ENCODE measurements at places on chromosomes 16 and 17.

DNA sequence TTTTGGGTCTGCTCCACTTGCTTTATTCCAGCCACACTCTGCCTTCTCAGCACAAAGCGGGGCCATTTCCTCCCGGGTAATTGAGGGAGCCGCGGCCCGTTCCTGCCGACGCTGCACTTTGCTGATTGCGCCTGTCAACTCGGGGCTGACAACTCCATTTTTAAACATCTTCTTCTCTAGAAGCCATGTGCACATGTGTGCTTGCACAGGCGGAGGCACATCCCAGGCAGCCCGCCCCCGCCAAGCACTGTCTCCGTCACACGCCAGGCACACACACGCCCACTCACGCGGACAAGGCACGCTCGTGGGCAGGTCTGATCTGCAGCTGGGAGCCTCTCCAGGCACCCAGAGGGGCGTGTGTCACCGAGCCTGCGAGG is 63.2 kb downstream of the ENGASE start:
- no peak for DNase-seq

DNA sequence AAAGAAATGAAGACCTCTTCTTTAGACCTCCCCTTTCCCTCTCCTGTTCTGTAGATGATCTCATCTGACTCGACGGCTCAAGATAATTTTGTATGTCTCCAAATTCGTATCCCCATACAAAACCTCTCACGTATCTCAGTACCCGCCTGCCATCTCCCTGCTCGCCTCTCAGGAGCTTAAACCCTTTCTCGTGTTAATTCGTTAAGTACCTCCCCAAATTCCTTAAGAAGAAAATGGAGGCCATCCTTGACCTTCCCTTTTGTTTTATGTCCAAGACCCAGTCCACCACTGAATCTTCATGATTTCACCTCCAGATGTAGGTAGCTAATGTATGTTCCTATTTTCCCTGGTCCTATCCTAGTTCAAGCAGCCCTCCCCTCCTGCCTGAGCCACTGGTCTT is 41.6 kb downstream of the OR3A1 start:
- DNase-seq, result no peak

DNA sequence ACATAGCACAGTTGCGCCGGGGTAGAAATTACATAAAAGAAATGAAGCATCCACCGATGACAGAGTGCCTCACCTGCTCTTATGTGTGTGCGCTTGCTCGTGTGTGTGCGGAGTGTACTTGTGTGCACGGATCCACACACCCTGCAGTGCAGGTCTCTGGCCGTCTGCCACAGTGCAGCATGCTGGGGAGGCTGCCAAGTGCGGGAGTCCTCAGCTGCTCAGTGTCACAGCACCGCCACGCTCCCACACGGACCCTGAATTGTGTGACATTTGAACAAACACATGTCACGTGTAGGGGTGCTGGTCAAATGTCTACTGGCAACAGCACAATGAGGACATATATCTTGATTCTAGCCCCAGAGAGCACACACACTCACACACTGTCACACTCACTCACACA is 243.0 kb upstream of the MYOCD start:
- no peak for DNase-seq

DNA sequence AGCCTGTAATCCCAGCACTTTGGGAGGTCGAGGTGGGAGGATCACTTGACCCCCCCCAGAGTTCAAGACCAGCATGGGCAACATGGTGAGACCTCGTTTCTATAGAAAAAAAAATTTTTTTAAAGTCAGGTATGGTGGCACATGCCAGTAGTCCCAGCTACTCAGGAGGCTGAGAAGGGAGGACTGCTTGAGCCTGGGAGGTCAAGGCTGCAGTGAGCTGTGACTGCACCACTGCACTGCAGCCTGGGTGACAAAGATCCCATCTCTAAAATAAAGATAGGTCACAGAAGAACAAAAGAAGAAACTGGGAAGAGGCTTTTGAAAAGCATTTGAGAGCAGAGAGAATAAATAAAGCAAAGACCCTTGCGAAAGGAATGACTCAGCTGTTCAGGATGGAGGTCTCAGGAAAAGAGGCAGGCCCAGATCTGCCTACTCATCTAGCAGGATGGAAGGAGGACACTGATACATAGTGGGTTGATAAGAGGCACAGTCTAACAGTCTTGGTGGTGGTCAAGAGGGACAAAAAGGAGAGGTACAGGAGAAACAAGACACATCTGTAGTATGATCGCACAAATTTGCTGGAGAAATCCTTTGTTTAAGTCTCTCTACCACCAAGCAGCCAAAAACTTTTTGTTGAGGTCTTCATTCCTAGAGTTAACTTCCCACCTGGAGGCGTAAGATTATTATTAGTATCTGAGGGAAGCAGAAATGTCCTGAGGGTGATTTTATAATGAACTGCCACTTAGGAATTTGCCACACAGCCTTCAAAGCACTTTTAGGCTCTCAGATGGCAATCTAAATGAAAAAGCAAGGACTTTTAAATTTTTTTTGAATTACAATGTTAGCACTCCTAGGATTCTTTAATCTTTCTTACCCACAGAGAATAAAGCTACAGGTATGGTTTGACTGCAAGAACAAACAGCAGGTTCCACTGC is 17.6 kb downstream of the ZSWIM7 start:
- DNase-seq, result no peak

GRCh38 chr17:29628644-29629043 is 5.9 kb upstream of the CORO6 start:
- no peak for DNase-seq

DNA sequence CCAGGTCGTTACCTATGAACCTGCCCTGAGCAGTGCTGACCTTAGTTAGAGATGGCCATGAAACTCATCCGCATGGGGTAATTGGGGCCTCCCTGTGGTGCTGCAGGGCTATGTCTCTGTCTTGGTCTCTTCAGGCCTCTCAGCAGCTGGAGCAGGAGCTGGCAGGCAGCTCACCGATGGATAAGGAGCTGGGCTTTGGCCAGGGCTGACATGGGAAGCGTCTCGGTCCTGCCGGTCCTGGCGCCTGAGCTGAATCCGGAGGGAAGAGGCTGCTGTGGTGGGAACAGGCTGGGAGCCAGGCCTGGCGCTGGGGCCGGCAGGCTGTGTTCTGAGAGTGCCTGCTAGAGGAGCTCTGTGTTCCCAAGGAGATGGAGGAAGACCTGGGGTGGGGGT is 10.1 kb downstream of the IL32 start:
- DNase-seq, result peak; percentile 42

All from CD4-positive, alpha-beta T cell treated with Interferon alpha-2 for 1 hour (primary cell).